ENCODE measurements at places on chromosomes 7 and 10. TPM values are rescaled to one million over a fixed set of nuclear protein-coding genes. Genes with fewer than 3 reads are reported as not detected.

The SPDYE1 gene
- polyA plus RNA-seq, result 0.33 TPM

The ANLN gene
- polyA plus RNA-seq, result 12.4 TPM

- DNase-seq, result no peak
- no peak overlapping the region for H3K4me3 ChIP-seq
- H3K36me3 ChIP-seq, result no peaks in the 10 kb centered on the region
- no peaks in the 10 kb centered on the region for H3K27me3 ChIP-seq
Observed at GRCh38 chr7:45306752-45307305, 149.2 kb downstream of the RAMP3 start.

DNA sequence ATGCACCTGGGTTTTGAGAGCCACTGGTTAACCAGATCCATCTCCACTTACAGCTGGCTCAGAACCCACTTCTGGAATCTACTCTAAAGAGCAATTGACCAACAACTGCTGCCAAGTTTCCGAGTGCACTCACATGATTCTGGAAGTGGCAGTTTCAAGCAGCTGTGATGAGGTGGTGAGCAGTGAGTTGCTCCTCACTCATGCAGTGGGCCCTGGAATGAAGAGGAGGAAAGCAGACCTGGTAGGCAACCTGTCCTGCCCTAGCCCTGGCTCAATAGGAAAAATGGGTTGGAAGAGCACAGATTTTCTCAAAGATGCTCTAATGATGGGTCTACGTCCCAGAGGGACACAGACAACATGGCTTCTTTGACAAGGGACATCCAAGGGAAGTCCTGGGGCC lies 70.7 kb upstream of the NPY start:
- H3K27me3 ChIP-seq, result no peaks in the 10 kb centered on the region
- no peaks in the 10 kb centered on the region for H3K36me3 ChIP-seq
- DNase-seq, result no peak
- H3K4me1 ChIP-seq, result no peaks in the 10 kb centered on the region
- no peak overlapping the region for H3K4me3 ChIP-seq

GRCh38 chr7:2253525-2254244 lies 11.7 kb downstream of the NUDT1 start:
- H3K4me3 ChIP-seq, result no peak overlapping the region
- no peaks in the 10 kb centered on the region for H3K27me3 ChIP-seq
- H3K27ac ChIP-seq, result no peak overlapping the region
- peaks cover 94% of the 10 kb centered on the region for H3K36me3 ChIP-seq

DNA sequence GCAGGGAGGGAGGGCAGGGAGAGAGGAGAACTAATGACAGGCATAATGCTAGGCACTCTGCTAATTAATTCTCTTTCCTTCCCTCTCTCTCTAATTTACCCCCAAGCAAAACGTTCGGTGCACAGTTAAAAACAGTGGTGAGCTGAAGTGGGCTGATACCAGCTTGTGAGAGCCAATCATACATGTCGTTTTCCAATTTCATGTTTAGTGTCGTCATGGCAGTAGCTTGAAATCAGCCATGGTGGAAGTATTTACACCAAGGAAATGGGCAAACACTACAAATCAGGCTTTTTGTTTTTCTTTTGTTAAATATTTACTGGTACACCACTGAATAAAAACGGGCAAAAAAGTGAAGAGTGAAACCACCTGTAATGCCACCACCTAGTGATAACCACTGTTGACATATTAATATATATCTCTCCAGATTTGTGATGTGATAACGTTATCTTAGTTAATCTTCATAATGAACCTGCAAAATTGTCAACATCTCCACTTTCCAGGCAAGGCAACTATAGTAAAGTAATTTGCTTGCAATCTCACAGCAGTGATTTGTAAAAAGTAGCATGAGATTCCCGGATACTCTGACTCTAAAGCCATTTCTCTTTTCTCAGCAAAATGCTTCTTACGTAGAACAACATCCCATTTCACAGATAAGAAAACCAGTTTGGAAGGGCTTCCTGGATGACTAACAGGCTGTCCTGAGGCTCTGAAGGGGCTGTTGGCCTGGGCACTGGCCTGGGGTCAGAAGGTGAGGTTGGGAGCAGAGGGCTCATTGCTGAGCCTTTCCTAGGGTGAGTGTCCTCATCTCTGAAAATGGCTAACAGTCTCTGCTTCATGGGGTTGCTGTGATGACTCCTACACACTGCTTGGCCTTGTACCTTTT lies 83.7 kb downstream of the ATXN7L1 start:
- H3K27ac ChIP-seq, result no peak overlapping the region
- peaks cover 6% of the 10 kb centered on the region for H3K4me1 ChIP-seq
- H3K36me3 ChIP-seq, result peaks cover 9% of the 10 kb centered on the region
- no peak for DNase-seq

GRCh38 chr10:8588135-8588534 lies 533.6 kb downstream of the GATA3 start:
- H3K4me3 ChIP-seq, result no peak overlapping the region
- no peak overlapping the region for H3K27ac ChIP-seq
- H3K4me1 ChIP-seq, result no peaks in the 10 kb centered on the region
- H3K36me3 ChIP-seq, result no peaks in the 10 kb centered on the region
- DNase-seq, result no peak

DNA sequence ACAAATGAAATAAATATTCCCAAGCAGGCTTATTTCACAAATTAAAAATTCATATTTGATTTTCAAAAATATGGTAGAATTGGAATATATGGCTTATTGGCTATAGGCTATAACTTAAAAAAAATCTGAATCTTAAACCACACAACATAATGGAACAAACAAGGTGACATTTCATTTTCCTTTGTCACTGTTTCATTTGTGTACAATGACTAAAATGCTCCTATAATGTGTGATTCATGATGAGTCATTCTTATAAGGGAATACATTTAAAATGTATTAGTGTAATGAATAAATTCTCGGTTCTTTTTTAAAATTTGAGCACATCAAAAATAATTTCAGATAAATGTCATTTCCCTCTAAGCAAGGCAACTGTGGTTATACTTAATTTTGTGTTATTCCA lies 148.0 kb upstream of the ANK3 start:
- H3K27me3 ChIP-seq, result no peaks in the 10 kb centered on the region
- DNase-seq, result no peak
- no peak overlapping the region for H3K27ac ChIP-seq
- no peaks in the 10 kb centered on the region for H3K36me3 ChIP-seq
- no peaks in the 10 kb centered on the region for H3K4me1 ChIP-seq
- no peak overlapping the region for H3K4me3 ChIP-seq

DNA sequence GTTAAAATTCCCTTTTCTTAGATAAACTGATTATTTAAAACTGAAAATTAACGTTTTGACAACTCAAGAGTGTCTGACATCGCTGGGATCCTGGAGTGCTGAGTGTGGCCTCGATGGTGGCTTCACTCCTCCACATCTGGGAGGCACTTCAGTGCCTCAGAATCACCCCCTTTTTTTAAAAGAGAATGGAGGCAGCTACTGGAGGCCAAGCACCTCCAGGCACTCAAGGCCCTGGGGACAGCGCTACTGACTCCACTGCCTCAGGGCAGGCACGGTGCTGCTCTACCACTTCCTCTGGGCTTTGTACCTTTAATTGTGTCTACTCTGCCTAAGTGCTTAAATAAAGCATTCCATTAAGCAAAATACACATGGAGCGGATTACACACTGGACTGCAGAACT lies 27.2 kb upstream of the NCAPG2 start:
- no peaks in the 10 kb centered on the region for H3K27me3 ChIP-seq
- H3K27ac ChIP-seq, result no peak overlapping the region
- peaks cover 4% of the 10 kb centered on the region for H3K4me1 ChIP-seq
- no peak for DNase-seq
- no peak overlapping the region for H3K4me3 ChIP-seq

GRCh38 chr10:78721231-78721630 lies 347.5 kb upstream of the ZMIZ1 start:
- DNase-seq, result no peak
- no peaks in the 10 kb centered on the region for H3K27me3 ChIP-seq
- H3K36me3 ChIP-seq, result no peaks in the 10 kb centered on the region
